ENCODE measurements at places on chromosomes 1 and 21. TPM values are rescaled to one million over a fixed set of nuclear protein-coding genes. Genes with fewer than 3 reads are reported as not detected.

- no peak for DNase-seq
Observed at GRCh38 chr1:35885961-35886558, 3.1 kb downstream of the AGO1 start.

DNA sequence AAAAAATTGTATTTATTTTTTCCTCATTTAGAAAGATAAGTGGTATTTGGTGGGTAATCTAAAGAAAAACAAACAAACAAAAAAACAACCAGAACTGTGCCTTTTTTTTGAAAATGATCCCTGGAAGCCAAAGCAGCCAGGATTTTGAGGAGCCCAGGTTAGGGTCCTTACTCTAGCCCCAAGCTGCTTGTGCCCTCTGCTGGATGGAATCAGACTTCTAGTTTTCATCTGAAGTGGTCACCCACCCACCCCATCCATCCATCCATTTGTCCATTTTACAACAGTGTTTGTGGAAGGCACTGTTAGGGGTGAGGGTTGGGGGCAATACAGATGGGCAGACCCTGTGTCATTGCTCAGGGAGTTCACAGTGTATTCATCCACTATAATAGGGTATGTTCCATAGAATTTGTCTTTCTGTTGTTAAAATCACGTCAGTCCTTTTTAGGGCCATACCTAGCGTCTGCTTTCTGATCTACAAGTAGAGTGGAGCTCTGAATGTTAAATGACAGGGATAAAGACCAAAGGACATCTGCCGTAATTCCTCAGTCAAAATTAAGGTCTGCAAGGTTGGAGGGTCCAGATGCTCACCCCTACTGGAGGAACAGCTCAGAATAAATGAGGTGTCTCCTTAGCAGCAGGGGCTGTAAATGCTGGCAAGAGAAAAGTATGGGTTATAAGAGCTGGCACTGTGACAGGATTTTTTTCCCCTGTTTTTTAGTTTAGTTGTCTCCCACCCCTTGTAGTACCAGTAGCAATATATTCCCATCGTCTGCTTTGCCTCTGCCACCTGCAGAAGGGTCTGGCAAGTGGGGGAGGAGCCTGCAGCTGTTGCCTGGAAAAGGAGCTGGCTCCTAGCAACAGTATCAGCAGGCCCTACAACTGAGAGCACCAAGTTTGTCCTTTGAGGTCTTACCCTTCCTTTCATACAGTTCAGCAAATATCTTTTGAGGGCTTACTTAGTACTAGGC lies 3.2 kb downstream of the LRRC42 start:
- DNase-seq, result peak; percentile 65

GRCh38 chr1:172941471-172941870 lies 109.3 kb downstream of the TNFSF18 start:
- no peak for DNase-seq

S1PR1 gene
- not detected for polyA plus RNA-seq

GFI1 gene
- 10.5 TPM for polyA plus RNA-seq

CRYBG2 gene
- 4.7 TPM for polyA plus RNA-seq

PTPRF gene
- 167 TPM for polyA plus RNA-seq

PIP5K1A gene
- 65.1 TPM for polyA plus RNA-seq

DNA sequence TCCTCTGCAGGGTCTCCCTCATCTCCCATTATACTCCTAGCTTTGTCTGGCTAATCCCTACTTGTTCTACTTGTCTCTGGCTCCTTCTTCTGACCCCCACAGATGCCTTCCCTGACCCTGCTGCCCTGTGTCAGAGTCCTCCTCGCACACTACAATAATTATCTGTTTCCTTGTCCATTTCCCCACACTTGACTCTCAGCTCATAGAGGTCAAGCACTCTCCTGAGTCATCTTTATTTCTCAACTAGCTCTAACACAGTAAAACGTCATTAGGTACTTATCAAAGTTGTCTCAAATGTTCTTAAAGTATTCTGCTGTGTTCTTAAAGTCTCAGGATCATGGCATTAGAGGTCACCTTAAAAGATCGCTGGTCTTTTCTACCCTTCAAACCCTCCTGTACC lies 47.1 kb downstream of the C8A start:
- no peak for DNase-seq

GRCh38 chr1:198437332-198437731 lies 103.1 kb downstream of the ATP6V1G3 start:
- DNase-seq, result no peak

- peak; percentile 18 for DNase-seq
Observed at GRCh38 chr1:167599957-167600581, 30.0 kb upstream of the RCSD1 start.

GRCh38 chr1:94110946-94111740 lies 9.8 kb downstream of the ABCA4 start:
- DNase-seq, result no peak

RIMS3 gene
- polyA plus RNA-seq, result 2.1 TPM

DNA sequence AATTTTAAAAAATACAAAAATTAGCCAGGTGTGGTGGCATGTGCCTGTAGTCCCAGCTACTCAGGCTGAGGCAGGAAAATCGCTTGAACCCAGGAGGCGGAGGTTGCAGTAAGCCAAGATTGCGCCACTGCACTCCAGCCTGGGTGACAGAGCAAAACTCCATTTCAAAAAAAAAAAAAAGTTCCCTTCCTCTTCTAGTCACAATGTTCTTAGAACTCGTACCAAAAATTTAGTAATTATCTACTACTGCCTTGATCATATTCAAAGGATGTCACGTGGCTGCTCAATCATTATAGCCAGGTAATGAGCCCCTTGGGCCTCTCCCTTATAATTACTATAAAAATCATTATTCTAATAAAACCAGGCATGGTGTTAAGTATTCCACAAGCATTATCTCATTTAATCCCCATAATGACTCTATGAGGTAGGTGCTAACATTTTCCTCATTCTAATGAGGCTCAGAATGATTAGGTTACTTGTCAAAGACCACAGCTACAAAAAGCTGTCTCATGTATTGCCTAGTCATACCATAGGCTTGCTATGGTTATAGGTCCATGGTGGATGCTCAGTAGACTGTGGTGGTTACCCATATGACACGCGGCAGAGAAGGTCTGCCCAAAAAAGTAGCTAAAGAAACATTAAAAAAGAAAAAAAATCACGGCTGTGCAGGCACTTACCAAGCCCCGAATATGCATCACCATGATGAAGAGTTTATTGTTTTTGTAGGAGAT lies 15.5 kb upstream of the PPP1R15B start:
- DNase-seq, result no peak

CDC20 gene
- 57.9 TPM for polyA plus RNA-seq

ADORA1 gene
- not detected for polyA plus RNA-seq

DNA sequence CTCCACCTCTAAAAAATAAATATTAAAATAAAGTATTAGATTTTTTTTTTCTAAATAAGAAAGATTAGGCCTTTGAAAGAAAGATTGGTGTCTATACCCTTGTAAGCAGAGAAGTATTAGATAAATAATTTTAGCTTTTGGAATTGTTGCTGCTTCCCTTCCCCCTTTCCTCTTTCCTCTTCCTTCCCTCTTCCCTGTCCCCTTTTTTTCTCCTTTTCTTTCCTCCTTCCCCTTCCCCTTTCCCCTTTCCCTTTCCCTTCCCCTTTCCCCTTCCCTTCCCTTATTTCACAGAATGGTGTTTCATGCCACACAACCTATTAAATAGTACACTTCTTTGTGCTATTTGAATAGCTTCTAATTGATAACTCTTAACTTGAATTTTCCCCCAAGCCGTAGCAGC lies 69.8 kb upstream of the QSOX1 start:
- DNase-seq, result no peak

- no peak for DNase-seq
Observed at GRCh38 chr1:8161546-8162105, 135.5 kb upstream of the ERRFI1 start.

DNA sequence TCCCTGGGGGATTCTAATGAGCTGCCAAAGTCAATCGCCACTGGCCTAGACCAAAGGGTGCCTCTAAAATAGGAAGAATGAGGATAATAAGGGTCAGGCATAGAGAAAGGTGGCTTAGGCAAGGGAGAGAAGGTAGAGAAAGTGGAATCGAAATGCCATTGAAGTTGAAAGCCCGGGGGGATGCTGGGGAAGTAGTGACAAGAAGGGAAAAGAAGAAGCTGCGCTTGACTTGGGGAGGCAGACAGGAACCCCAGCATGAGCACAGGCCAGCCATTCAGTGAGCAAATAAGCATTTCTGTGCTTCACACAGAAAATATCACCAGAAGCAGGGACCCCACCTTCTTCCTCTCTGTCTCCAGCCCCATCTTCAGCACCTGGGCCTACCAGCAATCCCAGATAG lies 1.5 kb downstream of the CD2 start:
- no peak for DNase-seq

GRCh38 chr1:234691567-234691966 lies 81.6 kb upstream of the IRF2BP2 start:
- no peak for DNase-seq

ETNK2 gene
- 15.5 TPM for polyA plus RNA-seq

DNA sequence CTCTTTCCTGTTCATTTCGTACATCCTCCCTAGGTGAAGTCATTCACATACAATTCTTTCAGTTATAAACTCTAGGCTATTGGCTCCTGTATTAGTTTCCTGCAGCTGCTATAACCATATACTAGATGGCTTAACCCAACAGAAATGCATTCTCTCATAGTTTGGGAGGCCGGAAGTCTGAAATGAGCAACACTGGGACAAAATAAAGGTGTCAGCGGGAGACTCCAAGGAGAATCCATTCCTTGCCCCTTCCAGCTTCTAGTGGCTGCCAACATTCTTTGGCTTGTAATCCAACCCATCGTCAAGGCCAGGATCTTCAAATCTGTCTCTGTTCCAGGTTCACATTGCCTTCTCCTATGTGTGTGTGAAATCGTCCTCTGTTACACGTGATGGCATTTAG lies 71.3 kb downstream of the TOR3A start:
- DNase-seq, result no peak

CR1L gene
- polyA plus RNA-seq, result not detected

KCNE1 gene
- not detected for polyA plus RNA-seq

- DNase-seq, result peak; percentile 49
Observed at GRCh38 chr1:94801919-94802546, 18.1 kb upstream of the SLC44A3 start.

UBE2U gene
- not detected for polyA plus RNA-seq

DNA sequence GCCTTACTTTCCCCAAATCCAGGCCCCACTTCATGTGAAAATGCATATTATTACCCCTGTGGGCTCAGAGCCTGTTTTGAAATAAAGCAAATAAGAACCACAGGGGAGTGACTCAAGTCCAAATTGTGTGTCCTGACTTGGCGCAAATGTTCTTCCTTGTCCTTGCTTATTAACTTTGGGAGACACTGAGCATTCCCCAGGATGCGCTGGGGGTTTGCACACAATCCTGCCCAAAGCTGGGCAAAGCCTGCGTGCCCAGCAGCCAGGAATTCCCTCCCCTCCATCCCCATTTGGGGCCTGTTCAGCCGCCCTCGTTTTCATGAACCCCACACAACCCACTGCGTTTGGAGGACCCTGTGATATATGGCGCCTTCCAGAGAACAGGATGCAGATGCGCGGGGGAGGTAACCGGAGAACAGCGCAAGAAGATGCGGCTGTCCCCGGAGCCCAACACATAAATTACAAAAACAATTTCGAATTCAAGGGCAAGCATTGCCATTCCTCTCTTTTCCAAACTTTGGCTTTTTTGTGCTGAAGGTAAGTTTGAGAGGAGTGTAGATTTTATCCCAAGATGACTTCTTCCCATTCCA lies 42.4 kb upstream of the CLDN14 start:
- no peak for DNase-seq

GRCh38 chr1:1122078-1122811 lies 6.4 kb upstream of the C1orf159 start:
- peak; percentile 52 for DNase-seq

DNA sequence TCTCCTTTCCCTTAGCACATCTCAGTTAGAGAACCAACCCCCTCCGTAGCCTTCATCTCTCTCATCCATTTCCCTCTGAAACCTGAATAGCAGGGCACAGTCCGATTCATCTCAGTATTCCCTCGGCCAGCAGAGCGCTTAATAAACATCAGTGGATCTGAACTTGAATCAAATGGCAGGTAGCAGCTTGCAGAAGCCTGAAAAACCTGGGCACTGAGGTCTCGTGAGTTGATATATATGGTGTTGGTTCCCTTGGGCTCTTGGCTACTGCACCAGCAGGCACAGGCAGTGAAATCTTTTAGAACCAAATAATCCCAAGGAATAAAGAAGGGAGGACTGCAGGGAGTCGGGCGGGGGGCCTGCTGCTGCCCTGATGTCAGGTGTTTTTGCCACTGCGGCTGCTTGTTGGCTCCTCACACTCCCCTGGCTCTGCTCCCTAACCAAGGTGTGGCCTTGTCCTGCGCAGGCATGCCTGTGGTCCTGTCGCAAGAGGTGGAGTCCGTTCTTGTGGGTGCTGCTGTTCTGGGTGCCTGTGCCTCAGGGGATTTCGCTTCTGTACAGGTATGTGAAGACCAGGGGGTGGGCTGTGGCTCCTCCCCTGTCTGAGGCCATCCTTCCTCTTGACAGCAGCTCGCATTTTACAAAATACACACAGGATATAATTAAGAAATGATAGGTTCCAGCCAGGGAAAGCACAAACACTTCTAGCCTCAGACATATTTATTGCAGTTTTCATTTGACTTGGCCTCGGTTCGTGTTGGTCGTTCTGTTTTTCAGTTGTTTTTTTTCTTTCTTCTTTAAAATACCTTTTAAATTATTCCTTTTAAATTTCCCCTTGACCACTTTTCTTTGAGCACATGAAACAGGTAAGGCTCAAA lies 140.9 kb upstream of the HOOK1 start:
- DNase-seq, result no peak

RYR2 gene
- polyA plus RNA-seq, result not detected

DNA sequence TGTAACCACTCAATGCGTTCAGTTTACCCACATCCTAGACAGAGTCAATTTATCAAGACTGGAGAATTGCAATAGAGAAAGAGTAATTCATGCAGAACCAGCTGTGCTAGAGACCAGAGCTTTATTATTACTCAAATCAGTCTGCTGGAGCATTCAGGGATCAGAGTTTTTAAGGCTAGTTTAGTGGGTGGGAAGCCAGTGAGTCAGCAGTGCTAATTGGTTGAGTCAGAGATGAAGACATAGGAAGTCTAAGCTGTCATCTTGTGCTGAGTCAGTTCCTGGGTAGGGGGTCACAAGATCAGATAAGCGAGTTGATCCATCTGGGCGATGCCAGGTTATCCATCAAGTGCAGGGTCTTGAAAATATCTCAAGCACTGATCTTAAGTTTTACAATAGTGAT lies 499.6 kb downstream of the MRPL39 start:
- no peak for DNase-seq

SH2D1B gene
- not detected for polyA plus RNA-seq

KCNJ9 gene
- not detected for polyA plus RNA-seq

DNA sequence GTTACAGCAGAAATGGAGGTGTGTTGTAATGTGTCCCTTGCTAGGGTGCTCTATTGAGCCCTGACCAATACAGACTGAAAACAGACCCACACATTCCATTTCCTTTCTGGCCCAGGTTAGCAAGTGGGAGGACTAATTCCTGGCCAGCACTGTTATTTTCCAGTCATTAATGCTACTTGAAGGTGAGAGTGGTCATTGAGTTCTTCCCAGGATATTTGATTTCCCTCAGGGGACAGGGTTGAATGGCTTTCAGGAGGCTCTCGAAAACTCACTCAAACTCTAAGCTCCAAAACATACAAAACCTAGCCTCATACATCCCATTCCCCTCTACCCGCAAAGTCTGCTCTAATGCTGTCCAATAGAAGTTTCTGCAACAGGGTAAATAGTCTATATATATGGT lies 6.2 kb downstream of the LRRC52 start:
- no peak for DNase-seq

GRCh38 chr1:1753607-1754005 lies 24.7 kb downstream of the NADK start:
- DNase-seq, result no peak
